Stimulated activated naive CD4-positive, alpha-beta T cell treated with Interleukin-2 at 50 U/mL for 16 hours (primary cell): ENCODE measurements at places on chromosomes 11 and 22.

- DNase-seq, result no peak
Observed at GRCh38 chr11:10728789-10729472, 22.1 kb upstream of the CTR9 start.

GRCh38 chr11:91946397-91946951 is 278.1 kb upstream of the FAT3 start:
- DNase-seq, result no peak

DNA sequence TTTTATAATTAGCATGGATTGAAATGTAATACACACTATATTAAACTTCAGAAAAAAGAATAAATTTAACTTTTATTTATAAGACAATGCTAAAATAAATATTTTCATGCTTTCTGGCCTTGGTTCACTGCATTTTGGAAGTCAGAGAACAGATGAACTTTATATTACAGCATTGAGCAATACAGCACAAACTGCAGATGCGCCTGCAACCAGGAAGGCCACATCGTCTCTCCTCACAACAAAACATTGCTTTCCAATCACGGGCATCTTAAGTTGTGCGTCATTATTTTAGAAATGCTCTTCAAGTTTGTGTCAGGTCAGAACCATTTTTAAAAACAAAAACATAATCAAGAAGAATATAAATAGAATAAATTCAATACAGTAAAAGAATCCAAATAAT is 89.3 kb upstream of the CEP126 start:
- no peak for DNase-seq

- no peak for DNase-seq
Observed at GRCh38 chr11:11537871-11538270, 83.9 kb downstream of the GALNT18 start.

GRCh38 chr11:109422870-109423465 is 978 bp downstream of the C11orf87 start:
- no peak for DNase-seq

- DNase-seq, result no peak
Observed at GRCh38 chr11:110526323-110526722, 96.6 kb downstream of the FDX1 start.

DNA sequence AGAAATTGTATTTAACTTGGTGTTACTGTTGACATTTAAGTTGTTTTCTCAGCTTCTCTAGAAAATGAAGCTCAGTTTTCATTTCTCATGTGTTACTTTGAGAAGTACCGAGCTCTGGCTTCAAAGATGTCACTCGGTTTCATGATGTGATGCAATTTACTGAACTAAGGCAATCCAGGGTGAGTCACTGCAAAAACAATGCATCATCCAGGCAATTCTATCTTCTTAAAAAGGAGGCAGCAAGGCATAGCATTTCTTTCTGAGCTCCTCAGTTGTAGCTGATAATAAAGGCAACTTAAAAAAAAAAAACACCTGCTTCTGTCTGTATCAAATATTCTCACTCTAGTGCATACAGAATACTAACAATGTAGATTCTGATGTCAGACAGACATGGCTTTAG is 91.1 kb upstream of the KCNA4 start:
- DNase-seq, result no peak

- peak; percentile 89 for DNase-seq
Observed at GRCh38 chr11:65498977-65499712, at the start of gene MALAT1. Gene MALAT1, plus strand, starts transcription at chr11:65499045.

- no peak for DNase-seq
Observed at GRCh38 chr11:62546929-62547625, 471 bp upstream of the AHNAK start.

DNA sequence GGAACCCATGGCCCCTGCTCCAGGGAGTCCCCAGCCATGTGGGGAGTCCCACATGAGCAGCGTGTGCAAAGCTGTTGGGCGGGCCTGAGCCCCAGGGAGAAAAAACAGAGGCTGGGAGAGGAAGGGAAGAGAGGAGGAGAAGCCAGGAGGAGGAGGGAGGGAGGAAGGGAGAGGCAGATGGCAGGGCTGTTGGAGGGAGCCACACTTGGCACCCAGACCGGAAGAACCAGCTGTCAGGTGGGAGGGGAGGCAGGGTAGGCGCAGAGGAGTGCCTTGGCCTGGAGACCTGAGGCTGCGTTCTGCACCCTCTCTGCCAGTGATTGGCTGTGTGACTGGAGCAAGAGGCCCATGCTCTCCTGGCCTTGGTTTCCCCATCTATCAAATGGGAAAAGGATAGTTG is 6.7 kb downstream of the SYNGR1 start:
- DNase-seq, result no peak

DNA sequence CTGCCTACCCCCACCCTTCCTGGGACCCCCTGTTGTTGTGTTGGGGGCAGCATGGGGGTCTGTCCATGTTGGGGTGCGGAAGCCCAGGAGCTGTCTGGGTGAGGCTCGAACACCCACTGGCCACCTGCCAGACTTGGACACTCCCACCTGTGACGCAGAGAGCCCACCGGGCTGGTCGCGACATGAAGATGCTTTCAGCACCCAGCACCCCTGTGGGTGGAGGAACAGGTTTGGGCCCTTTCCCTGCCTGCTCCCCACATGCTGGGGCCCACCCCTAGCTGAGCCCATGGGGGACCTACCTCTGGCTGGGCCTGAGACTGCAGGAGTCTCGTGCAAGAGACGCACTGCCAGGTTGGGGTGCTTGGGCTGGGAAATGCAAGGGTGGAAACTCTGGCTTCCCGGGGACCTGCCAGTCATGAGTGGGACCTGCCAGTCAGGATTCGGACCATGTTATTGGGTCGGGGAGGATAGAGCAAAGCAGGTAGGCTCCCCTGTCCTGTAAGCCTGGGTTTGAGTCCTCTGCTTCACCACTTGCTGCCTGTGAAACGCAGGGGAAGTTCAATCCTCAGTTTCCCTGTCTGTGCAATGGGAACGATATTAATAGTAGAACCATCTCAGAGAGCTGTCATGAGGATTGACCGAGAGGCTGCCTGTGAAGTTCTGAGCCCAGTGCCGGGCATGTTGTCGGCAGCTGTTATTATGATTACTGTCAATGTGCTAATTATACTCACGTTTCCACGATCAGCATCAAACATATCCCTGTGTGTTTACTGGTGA is 24.1 kb downstream of the KIAA1671 start:
- no peak for DNase-seq

GRCh38 chr11:4026389-4026788 is 68.2 kb upstream of the RRM1 start:
- no peak for DNase-seq
